ENCODE measurements at places on chromosomes 7 and 10.

DNA sequence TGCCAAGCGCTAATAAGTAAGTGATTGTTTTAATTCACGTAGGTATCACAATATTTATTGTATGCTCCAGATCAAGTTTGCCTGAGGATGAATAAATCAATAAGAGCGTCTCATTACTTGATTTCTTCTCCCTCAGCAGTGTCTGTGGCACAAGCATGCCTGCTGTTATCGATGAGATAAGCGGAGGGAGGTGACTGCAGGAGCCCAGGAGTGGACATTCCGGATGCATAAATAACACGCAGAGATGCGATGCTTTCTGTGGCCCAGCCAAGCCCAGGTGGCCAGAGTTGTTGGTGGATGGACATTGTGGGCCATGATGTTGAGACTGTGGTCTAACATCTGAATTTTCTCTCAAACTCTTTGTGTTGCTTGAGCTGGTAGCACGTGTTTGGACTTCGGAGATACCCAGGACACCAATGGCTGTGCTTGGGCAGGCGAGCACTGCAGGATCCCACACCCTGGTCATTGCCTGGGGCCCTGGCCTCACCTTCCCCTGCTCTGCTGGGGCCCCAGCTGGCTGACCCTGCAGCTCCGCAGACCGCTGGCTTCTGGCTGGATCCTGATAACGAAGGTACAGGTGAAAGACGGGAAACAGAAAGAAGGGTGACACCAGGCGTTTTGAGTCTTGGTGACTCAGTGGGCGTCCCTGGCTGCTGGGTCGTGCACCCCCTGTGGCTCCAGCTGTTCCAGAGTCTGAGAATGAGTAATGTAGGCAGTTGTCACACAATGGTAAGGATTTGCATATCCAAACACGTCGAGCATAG lies 31.2 kb upstream of the MNX1 start:
- DNase-seq: no peak

GRCh38 chr10:55329796-55330195 lies 528.8 kb upstream of the PCDH15 start:
- no peak for DNase-seq

DNA sequence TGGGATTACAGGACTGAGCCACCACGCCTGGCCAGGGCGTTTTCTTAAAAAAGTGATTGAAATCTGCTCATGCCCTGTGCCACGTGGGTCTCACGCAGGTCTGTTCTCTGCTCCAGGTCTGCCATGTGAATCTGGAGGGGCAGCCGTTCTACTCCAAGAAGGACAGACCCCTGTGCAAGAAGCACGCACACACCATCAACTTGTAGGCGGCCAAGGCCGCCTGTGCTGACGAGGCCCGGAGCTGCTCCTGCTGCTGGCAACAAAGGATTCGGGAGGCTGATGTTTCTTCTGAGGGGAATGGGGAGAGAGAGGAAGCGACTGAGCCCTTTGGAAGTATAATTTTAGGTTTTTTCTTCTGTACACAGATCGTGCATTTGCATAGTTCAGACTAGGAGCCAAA lies 23.6 kb upstream of the BMPR1A start:
- no peak for DNase-seq

GRCh38 chr10:89639326-89639725 lies 5.7 kb downstream of the PANK1 start:
- DNase-seq: no peak

DNA sequence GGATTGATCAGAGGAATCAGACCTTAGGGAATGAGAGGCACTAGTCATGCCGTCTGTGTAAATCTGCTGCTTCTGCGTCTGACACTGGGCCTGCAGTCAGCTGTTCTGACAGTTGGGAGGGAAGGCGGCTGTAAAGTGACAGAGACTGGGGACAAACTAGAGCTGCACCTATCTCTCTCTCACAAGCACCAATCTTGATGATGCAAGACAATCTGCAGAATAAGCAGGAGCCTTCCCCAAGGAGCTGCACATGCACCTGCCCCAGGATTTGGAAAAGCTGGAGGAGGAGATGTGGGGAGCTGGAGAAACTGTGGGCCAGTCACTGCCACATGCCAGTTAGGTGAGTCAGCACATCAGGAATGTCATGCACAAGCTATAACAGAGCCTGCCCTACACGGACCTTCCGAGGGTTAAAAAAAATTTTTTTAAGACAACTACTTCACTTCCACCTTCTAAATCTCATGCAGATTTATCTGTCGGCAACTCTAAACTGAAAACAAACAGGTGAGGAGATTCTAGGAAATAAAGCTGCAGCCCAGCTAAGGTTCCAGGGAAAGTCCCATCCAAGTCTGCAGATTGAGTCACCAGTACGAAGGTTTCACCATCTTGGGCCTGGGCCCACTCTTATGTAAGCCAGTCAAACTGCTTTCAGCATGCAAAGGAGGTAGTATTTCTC lies 39.2 kb downstream of the ENO4 start:
- no peak for DNase-seq
